Mucosa of gallbladder (tissue), 1 donor: ENCODE measurements at places on chromosomes 6 and 20.

- DNase-seq, result no peak
Observed at GRCh38 chr6:41063884-41064285, 8.3 kb downstream of the OARD1 start.

DNA sequence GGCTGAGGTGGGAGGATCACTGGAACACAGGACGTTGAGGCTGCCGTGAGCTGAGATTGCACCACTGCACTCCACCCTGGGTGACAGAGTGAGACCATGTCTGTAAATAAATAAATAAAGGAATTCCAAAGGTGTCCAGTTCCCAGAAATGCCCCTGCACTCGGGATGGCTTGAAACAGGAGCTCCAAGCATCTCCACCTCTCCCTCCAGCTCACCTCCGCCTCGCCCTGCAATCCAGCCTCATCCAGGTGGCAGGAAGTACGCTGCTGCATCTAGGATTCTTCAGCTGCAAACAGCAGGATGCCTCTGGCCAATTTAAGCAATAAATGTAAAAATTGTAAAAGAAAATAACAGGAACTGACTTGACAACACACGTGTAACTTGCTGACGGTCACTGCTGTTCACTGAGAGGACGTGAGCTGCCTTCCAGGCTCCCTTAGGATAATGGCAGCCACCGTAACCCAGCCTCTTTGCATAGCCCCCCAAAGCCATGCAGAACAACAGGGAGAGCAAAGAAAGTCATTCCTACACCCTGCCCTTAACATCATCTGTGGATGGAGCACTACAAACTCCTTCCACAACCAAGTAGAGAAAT, 11.4 kb upstream of the GRM4 start:
- DNase-seq, result no peak

DNA sequence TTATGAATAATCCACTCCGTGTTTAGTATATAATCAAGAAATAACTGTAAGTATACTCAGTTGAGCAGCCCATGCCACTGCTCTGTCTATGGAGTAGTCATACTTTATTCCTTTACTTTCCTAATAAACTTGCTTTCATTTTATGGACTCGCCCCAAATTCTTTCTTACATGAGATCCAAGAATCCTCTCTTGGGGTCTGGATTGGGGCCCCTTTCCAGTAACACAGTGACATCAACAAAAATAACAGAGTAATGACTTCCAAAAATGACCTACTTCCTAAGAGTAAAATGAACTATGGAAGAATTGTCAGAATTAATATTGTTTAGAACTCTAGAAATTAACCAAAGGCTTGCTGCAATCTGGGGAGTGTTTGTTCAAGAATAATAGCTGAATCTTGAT, 8.8 kb downstream of the OR2H1 start:
- no peak for DNase-seq

DNA sequence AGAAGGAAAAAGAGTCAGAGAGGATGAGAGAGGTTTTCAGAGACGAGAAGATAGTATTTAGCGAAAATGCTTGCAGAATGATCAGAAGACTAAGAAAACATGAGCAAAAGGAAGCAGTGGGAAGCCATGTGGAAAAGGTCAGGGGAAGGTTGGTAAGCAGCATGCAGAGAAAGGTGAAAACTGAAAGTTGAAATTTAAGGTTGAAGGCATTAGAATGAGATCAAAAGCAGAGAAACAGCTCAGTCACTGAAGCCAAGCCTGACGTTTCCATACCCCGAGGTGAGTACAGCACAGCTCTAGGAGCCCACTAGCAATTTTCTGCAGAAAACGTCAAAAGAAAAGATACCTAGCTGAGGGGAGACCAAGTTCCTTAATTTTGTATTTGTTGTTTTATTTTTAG, 19.1 kb upstream of the TFB1M start:
- DNase-seq, result no peak

GRCh38 chr20:61757-62156, 25.7 kb upstream of the DEFB125 start:
- DNase-seq, result no peak

DNA sequence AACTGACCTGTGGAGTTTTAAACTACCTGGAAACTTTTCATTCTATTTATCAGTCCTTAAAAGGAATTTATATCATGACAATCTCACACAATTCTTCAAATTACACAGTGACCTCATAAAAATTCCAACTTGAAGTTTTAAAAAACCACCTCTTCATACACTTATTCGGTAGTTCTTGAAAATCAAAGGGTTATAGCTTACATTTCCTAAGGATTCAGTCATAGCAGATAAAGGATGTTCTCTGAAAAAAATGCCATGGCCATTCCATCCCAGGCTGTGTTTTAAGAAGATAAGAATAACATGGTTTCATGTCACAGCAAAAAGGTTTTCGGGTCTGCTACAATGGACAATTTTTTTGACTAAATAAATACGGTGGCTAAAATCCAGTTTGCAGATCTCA, 41.2 kb downstream of the GOPC start:
- DNase-seq, result no peak

GRCh38 chr6:169189686-169190085, 64.0 kb downstream of the THBS2 start:
- no peak for DNase-seq

DNA sequence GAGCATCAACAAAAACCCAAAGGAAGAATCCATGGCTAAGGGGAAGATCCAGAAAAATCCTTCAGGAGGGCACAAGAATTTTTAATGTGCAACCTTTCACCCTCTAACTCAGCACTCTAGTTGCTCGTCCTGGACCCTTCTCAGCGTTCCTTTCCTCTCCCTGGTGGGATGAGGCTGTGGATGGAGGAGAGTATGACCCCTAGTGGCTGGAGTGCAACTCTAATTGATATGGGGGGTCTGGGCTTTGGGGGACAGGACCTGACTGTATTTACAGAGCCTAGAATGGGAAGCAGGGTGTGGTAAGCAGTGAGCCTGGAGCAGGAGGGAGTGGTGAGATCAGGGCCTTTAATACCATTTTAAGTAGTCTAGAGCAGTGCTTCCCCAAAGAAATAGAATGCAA, 83.9 kb upstream of the CEP85L start:
- DNase-seq, result no peak

- DNase-seq, result no peak
Observed at GRCh38 chr6:109788687-109789086, 97.6 kb downstream of the FIG4 start.

DNA sequence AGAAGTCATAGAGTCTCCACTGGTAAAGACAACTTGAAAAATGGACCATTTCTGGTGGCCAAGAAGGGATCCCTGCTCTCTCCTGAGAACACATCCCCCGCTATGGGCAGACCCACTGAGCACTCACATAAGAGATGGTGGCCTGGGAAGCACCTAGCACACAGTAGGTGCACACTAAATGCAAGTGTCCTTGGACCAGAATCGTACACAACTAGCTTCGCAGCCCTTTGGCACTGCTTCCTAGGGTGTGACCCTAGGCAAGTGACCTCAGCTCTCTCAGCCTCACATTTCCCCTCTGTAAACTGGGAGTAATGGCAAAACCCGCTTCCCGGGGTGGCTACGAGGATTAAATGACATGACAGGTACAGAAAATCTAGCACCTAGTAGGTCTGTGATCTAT, 35.1 kb downstream of the KCNB1 start:
- no peak for DNase-seq

- no peak for DNase-seq
Observed at GRCh38 chr20:21006611-21007010, 99.5 kb downstream of the LINC00237 start.

- no peak for DNase-seq
Observed at GRCh38 chr6:113496166-113496565, 361.0 kb upstream of the MARCKS start.

- DNase-seq, result no peak
Observed at GRCh38 chr6:82869493-82869892, 196.1 kb downstream of the UBE3D start.

DNA sequence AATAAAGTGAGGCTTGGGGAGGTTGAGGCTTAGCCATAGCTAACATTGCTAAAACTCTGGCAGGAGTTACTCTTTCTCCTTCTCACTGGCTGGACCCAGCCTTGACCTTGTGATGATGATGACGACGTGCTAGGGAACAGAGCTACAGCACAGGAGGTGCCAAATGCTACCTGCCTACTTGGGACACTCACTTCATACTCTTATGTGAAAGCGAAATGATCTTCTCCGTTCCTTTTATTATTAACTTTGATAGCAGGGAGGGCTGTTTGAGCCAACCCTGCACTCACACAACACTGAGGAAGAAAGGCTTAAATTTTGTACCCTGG, 1.2 kb upstream of the ELMO2 start:
- no peak for DNase-seq

DNA sequence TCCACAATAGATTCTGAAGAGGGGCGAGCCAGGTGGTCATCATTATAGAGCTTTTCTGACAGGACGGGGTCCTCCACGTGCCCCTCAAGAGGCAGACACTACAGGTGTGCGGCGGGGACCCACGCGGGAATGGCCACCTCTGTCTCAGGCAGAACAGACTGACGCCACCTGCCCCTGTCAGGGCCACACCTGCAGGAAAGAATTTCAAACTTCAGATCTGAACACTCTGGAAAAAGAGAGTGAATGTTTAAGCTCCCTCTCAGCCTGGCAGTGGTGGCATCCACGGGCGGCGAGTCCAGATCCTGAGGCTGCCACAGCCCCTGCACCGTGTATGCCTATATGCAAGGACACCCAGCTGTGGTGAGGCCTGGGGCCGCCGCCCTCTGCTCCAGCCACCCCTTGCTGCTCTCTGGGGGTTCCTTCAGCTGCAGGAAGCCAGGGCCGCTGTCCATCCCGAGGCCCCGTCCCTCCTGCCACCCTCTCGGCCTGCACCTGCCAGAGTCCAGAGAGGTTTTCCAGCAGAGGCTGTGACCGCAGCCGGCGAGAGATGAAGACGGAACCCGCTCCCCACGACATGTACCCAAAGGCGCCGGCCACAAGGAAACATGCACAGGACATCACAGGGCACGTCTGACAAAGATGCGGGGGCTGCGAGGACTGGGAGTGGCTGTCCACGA, 234.9 kb downstream of the ERMARD start:
- DNase-seq, result no peak

- no peak for DNase-seq
Observed at GRCh38 chr6:35192301-35192860, 21.4 kb upstream of the SCUBE3 start.

- no peak for DNase-seq
Observed at GRCh38 chr6:137875606-137876005, 8.5 kb downstream of the TNFAIP3 start.

GRCh38 chr6:21075986-21076385, 517.6 kb upstream of the SOX4 start:
- no peak for DNase-seq

DNA sequence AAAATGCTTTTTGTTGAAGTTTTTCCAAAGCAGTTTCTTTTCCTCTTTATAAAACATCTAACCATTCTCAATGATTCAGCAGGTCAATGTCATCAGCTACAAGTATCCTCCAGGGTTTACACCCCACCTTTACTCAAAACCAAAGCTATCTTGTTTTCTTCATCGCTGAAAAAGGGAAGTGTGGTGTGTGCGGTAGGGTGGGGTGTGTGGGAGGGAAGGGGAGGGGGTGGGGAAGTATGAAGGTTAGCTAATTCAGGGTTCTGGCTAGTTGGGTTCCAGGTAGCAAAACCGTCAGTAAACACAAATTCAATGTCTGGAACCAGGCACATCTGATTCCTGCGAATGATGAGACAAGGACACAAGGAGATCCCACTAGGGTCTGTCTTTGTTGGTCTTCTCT, 189.6 kb downstream of the GJA10 start:
- no peak for DNase-seq

- no peak for DNase-seq
Observed at GRCh38 chr20:34060970-34061369, 51.1 kb downstream of the EIF2S2 start.

DNA sequence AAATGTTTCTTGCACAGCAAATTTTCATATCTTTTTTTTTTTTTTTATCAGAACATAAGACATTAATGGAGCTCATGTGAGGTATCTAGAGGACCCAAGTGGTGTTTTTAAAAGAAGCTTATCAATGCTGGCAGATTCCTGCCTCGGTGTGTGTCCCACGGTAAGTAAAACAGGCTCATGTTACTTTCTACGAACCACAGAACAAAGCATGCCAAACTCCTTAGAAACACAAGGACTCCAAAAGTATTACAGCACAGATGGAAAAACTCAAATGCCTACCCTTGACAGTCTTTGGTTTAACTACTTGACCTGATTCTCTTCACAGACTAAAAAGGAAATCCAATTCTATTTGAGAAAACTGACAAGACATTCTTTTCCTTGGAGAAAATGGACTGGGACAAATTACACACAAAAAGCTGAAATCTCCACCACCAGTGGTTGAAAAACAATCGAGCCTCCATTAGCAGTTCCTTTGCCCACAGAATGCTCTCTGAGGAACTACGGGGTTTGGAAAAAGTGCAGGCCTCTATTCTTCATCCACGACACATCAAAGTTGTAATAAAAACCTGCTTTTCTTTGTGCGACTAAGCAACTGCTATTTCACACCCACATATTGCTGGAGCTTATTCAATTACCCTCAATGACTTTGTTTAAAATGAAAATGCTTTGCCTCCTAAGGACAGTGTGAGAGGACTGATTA, 5.4 kb downstream of the METTL24 start:
- DNase-seq, result no peak

DNA sequence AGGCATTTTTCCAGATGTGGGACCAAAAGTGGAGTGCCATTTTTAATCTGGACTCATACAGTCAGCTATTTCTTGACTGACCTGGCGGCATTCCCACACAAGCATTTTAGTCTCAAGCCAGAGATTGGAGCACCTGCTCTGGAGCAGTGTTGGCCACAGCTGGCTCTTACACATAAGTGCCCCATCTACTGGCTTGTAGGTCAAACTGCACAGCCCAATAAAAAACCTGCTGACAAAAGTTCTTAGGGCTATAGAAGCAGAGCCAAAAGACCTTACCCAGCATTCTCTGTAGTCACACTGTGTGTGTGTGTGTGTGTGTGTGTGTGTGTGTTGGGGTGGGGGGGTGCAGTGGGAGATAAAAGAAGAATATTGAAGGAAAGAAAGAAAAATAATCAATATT, 38.6 kb upstream of the SENP6 start:
- DNase-seq, result no peak

DNA sequence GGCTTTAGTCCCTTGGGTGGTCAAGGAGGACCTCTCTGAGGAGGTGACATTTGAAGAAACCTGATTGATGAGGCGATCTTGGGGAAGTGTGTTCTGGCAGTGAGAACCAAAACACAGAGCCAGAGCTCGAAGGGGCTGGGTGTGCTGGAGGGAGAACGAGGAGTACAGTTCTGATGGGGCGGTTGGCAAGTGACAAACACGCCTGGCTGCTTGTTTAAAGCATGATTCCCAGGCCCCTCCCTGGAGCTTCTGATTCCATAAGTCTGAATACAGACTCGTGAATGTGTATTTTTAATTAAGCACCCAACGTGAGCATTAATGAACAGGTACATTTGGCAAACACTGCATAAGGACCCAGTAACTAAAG, 886 bp upstream of the NFATC2 start:
- no peak for DNase-seq

DNA sequence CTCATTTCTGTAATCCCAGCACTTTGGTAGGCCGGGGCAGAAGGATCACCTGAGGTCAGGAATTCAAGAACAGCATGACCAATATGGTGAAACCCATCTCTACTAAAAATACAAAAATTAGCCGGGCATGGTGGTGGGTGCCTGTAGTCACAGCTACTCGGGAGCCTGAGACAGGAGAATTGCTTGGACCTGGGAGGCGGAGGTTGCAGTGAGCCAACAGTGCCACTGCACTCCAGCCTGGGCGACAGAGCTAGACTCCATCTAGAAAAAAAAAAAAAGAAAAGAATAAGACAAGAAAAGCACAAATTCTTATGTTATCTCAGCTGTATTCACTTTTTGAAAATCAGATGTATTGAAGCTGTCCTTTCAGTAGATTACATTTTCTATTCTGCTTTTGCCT, 289.4 kb downstream of the GRIK2 start:
- DNase-seq, result no peak
